ENCODE measurements at places on chromosomes 6 and 20.

- DNase-seq: no peak
These were observed 2.7 kb downstream of the KCNS1 start for GRCh38 chr20:45098103-45098773.

- no peak for DNase-seq
These were observed 4.8 kb downstream of the COL9A1 start for GRCh38 chr6:70298068-70298467.

- DNase-seq: no peak
These were observed 15.2 kb downstream of the CHMP4B start for GRCh38 chr20:33826270-33826897.

DNA sequence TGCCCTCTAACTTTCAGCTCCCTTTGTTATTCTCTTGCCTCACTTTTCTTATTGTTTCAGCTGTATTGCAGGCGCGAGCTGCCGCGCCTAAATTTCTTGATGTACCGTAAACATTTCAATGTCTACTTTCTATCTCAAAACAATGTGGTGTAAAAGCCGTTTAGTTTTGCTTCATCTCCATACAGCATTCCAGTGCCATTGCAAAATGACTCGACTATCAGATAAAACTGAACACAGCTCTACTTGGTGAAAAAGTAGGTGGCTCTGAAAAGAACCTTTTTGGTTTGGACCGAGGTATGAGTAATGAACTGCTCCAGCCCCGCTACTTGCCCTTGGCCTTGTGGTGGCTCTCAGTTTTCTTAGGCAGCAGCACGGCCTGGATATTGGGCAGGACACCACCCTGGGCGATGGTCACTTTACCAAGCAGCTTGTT is 74.6 kb downstream of the OR2B2 start:
- DNase-seq: no peak

GRCh38 chr6:111377558-111378120 is 105.4 kb downstream of the REV3L start:
- no peak for DNase-seq
